Activated CD4-positive, alpha-beta T cell treated with anti-CD3 and anti-CD28 coated beads, Interleukin-2, amount 50 U/mL, for 24 hours (primary cell): ENCODE measurements at places on chromosomes 4 and X.

- DNase-seq, result no peak
Observed at GRCh38 chr4:165489786-165490185, 111.0 kb downstream of the CPE start.

GRCh38 chrX:14528629-14529289 lies 577 bp upstream of the GLRA2 start:
- DNase-seq, result peak; percentile 7

- no peak for DNase-seq
Observed at GRCh38 chrX:70421618-70422017, 1.5 kb upstream of the GDPD2 start.

DNA sequence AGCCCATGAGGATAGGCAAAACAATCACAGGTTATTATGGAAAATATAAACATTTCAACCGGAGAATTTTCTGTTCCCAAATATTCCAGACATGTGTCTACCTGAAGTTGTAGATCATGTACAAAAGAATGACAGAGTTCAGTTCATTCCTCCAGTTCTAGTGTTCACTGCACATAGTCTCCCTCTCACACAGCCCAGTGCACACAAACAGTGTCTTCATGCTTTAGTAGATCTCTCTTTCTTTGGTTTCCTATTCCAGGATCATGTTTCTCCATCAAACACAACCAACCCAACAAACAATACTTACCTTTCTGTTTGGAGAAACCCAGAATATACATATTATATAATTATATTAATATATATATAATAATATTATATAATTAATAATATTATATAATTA lies 671.9 kb downstream of the TRIML1 start:
- no peak for DNase-seq

DNA sequence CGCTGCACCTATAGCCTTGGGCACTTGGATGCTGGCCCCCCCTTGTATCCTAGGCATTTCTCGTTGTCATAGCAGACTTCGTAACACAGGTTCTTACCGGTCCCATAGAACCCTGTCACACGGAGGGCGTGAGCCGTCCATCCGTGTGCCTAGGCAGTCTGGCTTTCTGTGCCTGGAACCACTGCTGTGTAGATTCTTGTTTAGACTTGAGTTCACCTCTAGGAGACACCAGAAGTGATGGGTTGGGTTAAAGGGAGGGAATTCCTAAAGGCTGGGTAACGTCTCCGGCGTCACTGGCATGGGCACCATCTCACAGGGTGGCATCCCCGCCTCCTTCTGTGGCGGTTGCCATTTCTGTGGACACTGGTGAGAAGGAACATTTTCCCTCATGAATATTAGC lies 13.5 kb upstream of the NKX1-1 start:
- DNase-seq, result no peak

GRCh38 chrX:69185141-69185540 lies 19.9 kb upstream of the PJA1 start:
- DNase-seq, result no peak

DNA sequence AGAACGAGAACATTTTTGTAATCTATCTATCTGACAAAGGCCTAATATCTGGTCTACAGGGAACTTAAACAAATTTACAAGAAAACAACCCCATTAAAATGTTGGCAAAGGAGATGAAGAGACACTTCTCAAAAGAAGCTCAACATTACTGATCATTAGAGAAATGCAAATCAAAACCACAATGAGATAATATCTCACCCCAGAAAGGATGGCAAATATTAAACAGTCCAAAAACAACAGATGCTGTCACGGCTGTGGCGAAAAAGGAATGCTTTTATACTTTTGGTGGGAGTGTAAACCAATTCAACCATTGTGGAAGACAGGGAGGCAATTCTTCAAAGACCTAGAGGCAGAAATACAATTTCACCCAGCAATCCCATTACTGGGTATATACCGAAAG lies 2284.8 kb downstream of the ARAP2 start:
- no peak for DNase-seq

GRCh38 chrX:68369559-68369958 lies 63.7 kb downstream of the OPHN1 start:
- DNase-seq, result no peak

DNA sequence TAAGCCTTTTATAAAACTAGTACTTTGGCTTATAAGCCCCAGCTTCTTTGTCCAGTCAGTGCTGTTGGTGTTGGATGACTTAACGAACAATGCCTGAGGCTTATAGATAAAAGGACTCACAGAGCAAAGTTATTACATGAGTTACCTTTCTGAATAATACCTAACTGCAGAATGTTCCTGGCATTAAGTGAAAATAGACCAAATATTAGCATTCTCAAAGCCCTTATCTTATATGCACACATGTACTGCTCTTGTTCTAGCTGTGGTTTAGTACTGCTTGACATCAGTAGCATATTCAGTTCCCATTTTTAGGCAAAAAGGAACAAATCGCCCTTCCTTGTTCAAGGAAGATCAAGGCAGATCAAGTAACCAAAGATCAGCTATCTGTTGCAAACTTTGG lies 131.6 kb downstream of the ZNF330 start:
- no peak for DNase-seq

DNA sequence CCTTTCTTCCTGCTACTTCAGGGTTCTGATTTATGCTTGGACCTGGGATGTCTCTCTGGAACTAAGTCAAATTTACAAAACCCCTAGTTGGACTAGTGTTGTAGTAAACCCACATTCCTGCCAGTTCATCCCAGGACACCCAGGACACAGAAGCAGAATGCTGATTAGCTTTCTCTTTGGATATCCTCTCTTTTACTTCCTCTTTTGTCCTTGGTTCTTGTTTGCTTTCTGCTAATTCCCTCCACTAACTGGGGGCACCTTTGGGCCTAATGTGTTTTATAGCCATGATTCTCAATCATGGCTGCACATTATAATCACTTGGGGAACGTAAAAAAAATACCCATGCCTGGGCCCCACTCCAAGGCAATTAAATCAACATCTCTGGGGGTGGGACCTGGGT lies 42.5 kb downstream of the LANCL3 start:
- DNase-seq, result no peak

- no peak for DNase-seq
Observed at GRCh38 chrX:133294126-133294525, 76.0 kb upstream of the TFDP3 start.

- no peak for DNase-seq
Observed at GRCh38 chrX:55451141-55451540, 786 bp upstream of the MAGEH1 start.

DNA sequence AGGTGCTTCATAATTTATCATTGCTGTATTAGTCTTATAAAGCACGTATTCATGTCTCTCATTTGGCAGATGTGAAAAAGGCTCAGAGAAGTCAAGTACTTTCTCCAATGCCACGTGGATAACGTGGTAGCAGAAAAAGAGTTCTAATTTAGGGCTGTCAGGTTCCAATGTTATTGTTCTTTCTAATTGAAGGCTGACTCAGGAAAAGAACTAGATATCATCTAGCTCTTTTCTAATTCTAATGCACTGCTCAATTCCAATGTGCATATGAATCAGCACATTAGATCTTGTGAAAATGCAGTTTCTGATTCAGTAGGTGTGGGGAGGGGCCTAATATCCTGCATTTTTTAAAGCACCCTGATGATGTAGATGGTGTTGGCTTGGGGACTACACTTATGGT lies 22.8 kb downstream of the AGA start:
- no peak for DNase-seq

DNA sequence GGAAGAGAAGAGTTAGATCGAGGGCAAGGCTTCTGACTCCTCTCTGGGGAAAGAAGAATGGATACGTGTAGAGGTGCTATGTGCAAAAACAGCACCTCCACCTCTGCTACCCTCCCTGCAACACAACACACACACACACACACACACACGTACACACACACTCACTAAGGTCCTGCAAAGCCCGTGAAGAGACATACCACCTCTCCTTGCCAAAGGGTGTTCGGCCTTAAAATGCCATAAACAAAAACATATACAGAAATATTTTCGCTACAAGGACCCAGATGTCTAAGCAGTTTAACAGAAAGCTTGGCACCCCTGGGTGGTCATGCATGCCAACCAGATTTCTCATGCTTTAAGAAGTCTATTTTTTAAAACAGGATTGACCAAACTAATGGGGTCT lies 1.5 kb downstream of the TIFA start:
- DNase-seq, result no peak

DNA sequence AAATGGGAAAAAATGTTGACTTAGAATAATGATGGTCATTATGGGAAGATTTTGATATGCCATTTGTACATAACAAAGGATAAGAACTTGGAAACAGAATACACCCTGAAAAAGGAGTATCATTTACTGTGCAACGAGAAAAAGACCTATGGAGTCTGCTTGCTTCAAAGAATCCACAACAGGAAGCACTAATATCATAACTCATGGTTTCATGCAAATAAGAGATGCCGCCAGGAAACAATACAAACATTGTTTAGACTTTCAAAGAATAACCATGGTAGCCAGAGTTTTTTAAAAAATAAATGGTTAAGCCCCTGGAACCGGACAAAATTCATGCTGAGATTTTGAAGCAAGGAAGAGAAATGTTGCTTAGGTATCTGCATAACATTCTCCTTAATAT lies 139.9 kb upstream of the ETNPPL start:
- DNase-seq, result no peak

DNA sequence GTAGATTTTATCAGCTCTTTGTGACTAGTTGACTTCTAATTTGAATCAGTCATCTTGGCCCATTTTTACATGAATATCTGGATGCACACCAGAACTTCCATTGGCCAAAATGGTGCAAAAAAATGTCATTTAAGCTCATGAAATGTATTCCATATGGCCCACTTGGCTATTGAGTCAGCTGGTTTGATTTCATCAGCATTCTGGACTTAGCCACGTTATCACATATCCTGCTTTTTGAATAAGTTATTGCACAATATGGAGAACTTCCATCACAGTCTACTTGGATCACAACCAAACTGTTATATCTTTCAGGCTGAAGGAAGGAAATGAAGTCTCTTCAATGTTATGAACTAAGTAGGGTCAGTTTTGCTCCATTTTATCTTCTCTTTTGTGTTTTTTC lies 640.6 kb downstream of the PCDH7 start:
- DNase-seq, result no peak

- no peak for DNase-seq
Observed at GRCh38 chr4:184824776-184825084, 1.0 kb downstream of the ACSL1 start.

DNA sequence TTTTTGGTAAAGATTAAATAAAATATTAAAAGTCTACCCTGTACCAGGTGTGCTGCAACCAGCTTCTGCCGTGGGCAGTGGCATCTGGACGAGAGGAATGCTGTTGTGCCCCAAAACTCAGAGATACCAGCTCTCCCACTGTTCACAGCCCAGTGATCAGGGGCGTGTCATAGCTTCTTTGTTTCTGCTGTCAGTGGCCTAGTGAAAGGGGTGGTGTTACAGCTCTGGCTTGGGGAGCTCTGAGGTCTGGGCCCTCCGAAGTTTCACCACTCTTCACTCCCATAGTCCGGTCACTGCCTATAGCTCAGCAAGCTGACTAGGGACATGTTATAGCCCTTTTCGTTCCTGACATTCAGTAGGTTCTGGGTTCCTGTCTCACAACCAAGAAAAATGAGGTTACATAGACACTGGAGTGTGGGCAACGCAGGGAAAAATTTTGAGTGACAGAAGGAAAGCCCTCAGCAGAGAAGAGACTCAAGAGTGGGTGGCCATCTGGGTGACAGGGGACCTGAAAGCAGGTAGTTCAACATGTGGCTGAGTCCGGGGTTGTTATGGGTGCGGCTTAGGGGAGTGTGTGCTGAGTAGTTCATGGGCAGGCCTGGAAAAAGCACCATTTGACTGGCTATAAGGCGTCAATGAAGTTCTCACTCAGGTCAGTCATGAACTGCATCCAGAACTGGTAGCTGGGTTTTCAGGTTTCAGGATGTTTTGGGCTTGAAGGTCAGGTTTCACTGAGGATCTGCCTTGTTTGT lies 1184.4 kb upstream of the PABPC4L start:
- DNase-seq, result no peak

DNA sequence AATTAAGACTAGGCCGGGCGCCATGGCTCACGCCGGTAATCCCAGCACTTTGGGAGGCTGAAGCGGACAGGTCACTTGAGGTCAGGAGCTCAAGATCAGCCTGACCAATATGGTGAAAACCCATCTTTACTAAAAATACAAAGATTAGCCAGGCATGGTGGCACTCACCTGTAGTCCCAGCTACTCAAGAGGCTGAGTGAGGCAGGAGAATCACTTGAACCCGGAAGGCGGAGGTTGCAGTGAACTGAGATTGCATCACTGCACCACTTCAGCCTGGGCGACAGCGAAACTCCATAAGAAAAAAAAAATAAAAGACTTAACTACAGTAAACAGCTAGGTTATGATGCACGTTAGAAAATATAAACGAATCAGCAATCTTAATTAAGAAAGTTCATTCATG lies 216.0 kb upstream of the TEX13C start:
- no peak for DNase-seq

- DNase-seq, result no peak
Observed at GRCh38 chrX:29640106-29640505, 575.3 kb upstream of the MAGEB2 start.

DNA sequence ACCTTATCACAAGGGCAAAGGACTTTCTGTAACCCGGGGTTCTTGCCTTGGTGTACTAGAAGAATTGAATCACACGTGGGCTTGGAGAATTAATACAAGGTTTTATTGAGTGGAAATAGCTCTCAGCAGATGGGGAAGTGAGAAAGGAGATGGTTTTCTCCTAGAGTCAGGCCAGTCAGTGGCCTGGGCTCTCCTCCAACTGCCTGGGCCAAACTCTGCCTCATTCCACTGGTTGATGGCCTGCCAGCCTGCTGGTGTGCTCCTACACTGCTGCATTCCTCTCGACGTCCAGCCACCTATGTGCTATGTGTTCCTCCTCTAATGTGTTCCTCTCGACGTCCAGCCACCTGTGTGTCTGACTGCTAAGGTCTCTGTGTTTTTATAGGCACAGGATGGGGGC lies 35.3 kb upstream of the SPIN2A start:
- DNase-seq, result no peak

DNA sequence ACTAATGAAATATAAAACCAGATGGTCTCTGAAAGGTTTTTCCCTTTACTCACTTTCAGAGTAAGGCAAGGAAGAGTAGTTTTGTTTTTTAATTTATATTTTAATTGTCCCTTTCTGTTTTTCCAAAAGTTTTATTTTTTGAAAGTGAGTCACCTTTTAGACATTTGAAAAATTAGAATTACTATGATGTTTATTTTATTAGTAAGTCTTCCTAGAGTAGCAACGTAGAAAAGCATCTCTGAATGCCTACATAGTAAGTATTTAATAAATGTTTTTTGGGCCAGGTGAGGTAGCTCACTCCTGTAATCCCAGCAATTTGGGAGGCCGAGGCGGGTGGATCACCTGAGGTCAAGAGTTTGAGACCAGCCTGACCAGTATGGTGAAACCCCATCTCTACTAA lies 51.1 kb downstream of the TET2 start:
- no peak for DNase-seq

DNA sequence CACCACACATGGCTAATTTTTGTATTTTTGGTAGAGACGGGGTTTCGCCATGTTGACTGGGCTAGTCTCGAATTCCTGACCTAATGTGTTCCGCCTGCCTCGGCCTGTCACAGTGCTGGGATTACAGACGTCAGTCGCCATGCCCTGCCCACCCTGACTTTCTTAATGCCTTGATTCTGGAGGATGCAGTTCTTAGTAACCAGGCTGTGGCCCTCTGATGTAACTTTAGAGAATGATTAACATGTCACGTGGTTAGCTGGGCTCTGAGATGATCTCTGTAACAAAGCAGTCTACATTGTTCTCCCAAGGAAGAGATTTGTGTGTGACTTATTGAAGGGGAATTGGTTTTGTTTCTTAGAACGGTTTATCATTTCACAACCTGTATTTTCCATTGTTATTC lies 30.6 kb downstream of the ANK2 start:
- DNase-seq, result no peak
